ENCODE measurements at places on chromosomes 2 and 18.

DNA sequence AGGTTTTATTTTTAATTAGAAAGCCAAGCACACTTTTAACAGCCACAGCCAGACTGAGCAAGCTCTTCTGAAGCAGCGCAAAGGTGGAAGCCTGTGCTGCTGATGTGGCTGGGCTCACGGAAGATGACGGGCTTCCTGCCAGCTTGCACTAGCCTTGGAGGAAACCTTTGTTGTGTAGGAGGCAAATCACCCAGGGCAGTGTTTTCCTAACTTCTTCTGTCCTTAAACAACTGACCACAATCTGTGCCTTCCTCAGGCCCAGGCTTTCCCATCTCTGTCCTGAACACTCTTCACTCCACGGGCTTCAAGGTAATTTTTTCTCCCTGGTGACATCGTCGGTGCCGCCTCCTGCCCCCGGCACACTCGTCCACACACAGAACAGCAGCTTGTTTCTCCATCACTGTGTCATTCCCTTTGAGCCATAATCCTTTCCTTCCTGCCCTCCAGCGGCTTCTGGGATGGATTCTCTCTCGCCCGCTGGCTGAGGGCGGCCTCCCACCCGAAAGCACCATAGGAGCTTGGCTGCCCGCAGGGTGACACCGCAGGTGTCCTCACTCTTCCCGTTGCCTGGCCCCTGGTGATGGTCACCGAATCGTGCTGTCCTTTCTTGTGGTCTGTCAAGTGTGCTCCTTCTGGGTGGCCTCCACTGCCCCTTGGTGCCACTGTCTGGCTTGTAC, 31.1 kb upstream of the INHBB start:
- DNase-seq = no peak

DNA sequence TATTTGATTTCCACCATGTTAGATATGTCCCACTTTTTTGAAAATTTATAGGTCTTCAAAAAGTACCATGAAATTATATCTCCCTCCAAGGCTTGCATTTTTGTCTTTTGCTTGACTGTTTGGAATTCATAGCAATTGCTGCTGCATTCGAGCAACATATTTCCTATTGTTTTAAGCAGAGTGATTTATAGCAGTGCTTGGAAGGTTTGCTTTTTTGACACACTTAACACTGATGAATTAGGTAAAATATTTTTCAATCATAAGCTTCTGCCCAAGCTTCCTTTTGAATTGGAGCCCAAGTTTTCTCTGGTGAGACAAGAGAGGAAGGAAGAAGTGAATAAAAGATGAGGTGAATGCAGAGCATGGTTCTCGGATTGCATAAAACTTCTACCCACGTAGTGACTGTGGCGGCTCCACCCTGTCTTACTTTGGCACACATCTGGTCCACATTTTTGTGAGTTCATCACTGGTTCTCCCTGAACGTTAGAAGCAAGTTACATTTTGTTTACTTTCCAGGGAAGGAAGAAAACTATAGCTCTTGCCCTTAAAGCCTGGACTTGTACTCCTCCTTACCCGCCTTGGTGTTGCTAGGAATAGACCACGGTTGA, 667.0 kb downstream of the TSN start:
- DNase-seq = no peak

GRCh38 chr2:151009437-151010175, 252.1 kb downstream of the RBM43 start:
- no peak for DNase-seq

DNA sequence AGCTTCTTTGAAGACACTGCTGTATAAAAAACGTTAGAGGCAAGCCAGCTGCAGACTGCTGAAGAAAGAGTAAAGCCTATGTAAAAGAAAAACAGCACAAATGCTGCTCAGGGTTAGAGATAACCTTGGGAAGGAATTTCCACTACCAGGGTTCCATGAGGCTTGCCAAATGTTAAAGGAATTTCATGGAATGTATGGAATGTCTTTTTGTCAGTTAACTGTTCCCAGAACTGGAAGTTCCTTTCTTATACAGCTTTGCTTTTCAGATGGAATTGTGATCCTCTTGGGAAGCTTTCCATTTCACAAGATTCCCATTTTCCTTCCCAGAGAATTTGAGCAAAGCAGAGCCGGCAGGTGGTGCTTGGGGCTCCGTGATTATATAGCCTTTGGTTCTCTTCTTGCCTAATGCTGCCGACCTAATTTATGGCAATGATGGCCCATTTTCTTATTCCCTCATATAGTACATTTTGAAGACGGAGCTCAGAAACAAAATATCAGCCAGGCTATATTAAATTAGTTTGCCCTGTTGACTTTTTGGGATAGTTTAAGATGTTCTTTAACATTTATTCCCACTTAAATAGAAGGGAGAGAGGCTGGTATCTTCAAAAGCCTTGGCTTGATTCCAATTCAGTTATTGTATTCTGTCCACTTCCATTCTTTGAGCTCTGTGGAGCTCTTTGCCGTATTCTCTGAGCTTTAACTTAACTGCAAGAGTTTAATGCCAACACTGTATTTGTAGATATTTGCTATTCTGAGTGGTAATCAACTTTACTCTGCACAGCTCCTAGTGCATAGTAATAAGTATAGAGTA, 162.3 kb downstream of the PHLPP1 start:
- no peak for DNase-seq

Measured in Panc1 (cell line).